ENCODE measurements at places on chromosomes 6 and 20.
A peak's percentile ranks its signal among the peaks of the same experiment; 100 is the strongest.

DNA sequence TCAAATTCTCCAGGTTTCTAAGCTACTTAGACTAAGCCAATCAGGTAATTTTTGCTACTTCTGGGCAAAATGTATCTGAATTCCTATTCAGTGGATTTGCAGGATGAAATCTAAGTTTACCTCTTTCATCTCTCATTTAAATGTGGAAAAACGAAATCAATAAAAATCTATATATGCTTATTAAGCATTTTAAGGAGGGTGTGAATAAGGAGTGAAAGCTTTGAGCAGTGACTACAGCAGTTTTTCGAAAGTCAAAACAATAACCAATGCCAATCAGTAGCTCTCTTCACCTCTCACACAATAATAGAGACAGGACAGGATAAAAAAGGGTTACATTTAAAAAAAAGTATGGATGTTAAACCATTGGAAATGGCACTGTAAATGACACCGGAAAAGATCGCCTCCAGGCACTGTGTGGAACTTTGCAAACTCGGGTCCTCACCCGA lies 476 bp upstream of the BCKDHB start:
- no peak for DNase-seq

- DNase-seq, result no peak
These were observed 23.5 kb downstream of the TM9SF4 start for GRCh38 chr20:32132911-32133549.

DNA sequence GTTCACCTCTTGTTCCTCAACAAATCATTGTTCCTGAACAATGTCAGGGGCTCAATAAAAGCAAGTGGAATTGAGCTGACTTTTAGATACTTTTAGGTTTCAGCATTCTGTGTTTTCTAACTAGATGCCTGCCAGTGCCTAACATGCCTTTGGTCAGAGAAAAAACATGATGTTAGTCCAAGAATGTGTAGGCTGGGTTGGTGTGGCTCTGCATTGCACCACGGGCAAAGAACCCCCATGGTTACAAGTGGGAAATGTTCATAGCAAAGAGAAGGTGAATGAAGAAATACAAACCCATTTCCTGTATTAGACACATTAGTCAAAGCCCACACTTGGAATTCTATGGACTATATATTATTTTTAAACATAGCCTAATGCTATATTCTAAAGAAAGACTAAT lies 193.3 kb downstream of the TMEM200A start:
- DNase-seq, result no peak

DNA sequence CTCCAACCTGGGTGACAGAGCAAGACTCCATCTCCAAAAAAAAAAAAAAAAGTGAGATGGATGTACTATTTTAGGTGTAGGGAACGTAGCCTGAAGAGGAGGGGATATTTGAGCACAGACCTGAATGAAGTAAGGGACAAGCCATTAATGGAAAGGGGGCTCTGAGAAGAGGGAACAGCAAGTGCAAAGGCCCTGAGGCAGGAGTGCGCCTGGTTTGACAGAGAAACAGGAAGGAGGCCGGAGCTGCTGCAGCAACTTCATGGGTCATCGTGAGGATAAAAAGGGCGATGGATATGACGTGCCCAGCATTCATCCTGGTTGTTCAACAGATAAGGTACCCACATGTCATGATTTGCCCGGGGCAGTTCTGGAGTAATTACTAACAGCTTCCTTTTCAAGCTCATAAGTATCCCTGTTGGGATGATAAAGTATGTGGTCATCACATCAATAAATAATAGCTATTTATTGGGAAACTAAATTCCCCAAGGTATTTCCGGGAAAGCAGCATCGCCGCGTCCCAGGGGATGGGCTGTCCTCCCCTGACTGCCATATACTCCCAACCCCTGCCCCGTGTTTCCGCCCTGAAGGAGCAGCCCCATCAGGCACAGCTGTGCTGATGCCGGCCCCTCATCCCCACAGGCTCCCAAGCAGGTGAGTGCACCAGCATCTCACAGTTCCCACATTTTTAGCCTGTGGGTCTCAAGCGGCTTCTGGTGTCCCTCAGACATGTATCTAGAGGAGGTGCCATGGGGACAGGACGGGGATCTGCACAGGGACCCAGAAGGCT lies 43.4 kb downstream of the DLGAP4 start:
- DNase-seq, result no peak

- no peak for DNase-seq
These were observed 117.5 kb upstream of the QKI start for GRCh38 chr6:163296835-163297519.

GRCh38 chr6:133436652-133437051 lies 195.5 kb downstream of the EYA4 start:
- no peak for DNase-seq

DNA sequence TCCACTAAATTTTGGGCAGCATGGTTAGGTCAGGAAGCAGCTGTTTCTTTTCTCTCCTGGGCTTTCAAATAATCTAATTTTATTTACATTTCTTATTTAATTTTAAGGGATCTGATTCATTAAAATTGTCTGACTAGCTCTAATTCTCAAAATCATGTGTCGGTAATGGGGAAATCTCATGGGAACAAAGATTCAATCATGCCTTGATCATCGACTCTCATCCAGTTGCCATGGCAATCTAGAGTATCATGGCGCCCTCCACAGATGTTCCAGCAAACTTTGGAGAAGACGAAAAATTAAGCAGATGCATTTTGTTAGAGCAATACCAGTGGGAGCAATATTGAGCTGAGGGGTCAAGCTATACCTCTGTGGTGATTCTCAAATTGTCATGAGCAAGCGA lies 358.0 kb upstream of the CDH4 start:
- no peak for DNase-seq

- no peak for DNase-seq
These were observed 67.5 kb downstream of the MTHFD1L start for GRCh38 chr6:150932996-150933395.

- DNase-seq, result no peak
These were observed 152.0 kb upstream of the ECI2 start for GRCh38 chr6:4287372-4287771.

DNA sequence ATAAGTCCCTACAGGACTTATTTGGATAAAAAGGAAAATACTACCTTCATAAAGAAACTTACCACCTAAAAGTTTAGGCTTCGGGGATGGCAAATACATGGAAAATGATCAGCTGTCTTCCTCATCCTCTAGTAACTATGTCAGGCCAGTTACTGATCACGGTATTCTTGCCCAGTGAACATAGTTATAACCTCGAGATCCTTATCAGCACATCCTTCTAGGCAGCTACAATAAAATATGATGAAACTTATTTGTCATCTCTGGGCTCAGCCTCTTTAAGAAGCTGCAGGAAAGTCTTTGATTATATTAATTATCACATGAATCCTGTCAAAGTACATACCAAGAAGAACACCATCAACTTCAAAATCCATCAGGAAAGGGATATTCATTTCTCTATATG lies 41.8 kb downstream of the SF3B5 start:
- DNase-seq, result peak; percentile 15

GRCh38 chr6:34061348-34061747 lies 84.5 kb downstream of the GRM4 start:
- DNase-seq, result no peak

GRCh38 chr20:29878281-29878741 lies 1379.2 kb upstream of the DEFB115 start:
- DNase-seq, result no peak

DNA sequence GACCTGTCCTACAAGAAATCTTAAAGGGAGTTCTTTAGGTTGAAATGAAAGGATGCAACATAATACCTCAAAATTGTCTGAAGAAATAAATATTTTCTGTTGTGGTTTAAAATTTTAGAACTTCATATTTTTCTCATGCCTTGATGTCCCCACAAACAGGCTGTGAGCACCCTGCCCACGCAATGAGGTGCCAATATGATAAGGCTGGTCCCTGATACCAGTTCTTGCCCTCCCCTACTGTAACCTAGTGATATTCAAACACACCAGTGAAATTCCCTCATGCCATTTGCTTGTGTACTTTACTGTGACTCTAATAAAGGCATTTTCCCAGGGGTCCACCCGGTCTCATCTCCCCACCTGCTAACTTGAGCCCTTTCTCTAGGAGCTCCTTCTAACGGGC lies 67.3 kb upstream of the SIRPG start:
- no peak for DNase-seq

- DNase-seq, result no peak
These were observed 167.3 kb downstream of the ARHGAP18 start for GRCh38 chr6:129542705-129543104.

GRCh38 chr6:69795469-69796072 lies 1.2 kb downstream of the LMBRD1 start:
- DNase-seq, result peak; percentile 13

DNA sequence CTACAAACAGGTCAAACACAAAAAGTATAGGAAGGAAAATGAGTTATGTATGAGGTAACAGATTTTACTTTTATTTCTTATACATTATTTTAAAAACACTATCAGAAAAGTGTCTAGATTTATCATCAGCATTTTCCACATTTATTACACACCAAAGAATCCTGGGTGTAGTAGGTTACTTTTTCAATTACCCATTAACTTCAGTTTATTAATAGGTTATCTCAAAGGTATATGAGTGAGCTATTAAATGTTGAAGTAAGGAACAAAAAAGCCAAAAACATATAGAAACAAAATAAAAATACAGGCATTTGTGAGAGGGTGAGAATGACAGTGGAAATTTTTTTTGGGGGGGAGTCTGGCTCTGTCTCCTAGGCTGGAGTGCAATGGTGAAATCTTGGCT lies 150.5 kb downstream of the SIM1 start:
- no peak for DNase-seq

DNA sequence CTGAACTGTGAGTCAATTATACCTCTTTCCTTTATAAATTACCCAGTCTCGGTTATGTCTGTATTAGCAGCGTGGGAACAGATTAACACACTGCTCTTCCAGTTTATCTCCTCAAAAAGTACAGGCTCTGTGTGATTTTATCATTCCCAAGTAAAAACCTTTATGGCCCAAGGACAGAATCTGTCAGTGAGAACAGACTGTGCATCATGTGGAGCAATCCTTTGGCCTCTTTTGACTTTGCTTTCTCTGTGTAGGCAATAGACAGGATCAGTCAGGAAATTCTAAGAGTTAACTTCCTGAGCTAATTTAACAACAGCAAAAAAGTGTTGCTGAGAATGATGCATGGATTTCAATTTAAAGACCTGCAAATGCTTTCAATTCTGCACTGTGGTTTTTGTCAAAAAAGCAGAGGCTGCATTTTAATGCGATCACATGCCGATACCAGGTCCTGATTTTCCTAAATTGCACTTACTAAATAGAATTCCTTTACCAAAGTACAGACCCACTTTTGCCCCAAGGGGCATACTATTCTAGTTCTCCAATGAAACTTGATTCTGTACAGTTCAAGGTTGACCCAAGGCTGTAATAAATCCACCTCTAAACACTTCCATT lies 246.7 kb upstream of the MARCKS start:
- DNase-seq, result no peak

DNA sequence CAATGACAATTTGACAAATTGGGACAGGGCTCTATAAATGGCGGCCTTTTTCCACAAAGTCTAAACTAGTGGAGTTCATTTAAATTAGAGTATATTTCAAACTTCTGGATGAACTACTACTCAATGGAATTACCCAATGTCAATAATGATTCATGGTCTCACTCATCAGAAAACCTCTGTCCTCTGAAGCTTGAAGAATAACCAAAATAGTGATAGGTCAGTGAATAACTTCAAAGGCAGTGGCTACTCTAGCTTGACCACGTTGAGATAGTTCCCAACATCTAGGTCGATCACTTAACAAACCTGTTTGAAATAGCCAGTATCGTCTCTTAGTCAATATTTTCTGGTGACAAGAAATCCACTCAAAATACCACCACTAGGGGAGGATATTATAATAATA lies 197.6 kb downstream of the HDGFL1 start:
- DNase-seq, result no peak

GRCh38 chr20:4555188-4555890 lies 166.4 kb upstream of the PRND start:
- DNase-seq, result no peak

DNA sequence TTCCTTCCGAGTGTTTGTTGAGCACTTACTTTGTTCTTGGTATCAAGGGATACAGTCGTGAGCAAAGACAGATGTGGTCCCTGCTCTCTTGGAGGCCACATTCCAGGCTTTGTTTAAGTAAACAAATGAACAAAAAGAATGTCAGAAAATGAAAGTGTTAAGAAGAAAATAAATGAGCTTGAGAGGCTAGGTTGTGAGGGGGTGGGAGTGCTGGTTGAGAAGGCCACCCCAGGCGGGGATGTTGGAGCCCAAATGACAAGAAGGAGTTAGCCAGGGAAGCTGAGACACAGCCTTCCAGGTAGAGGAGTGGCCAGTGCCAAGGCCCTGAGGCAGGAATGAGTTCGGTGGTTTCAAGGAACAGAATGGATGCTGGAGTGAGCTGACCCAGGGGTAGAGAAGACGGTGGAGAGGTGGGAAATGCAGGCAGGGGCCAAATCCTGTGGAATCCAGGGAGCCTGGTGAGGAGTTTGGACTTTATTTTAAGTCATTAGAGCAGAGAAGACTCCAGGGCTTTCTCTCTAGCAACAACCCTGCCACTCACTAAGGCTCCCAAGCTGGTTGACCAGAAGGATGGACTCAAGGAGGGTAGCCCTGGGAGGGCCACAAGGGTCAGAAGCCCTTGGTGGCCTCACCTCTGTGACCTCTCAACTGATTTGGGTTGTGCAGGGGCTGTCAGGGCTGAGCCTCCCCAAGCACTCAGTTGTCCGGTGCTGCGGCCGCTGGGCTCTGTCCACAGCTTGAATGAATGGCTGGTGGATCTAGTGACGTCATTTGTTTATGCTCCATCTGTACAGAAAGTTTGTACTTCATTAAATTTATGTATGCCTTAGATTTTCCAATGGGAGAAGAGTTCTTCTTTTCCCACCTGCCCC lies 66.0 kb upstream of the STX16 start:
- no peak for DNase-seq

DNA sequence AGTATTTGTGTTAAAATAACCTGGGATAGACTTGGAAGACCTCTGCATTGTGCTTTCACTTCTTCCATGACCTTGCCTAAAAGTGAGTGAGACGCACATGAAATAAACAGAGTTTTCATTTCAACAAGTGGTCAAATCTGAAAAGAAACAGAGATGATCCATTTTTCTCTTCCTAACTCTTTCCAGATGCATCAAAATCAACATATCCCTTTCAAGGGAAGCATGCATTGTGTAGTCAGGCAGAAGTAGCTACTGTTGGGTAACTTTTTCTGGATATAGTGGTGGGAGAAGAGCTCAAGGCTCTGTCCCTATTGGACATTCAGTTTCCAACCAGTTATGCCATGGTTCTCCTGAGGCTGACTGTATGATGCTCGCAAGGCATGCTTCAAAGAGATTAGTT lies 233.0 kb upstream of the JAG1 start:
- DNase-seq, result no peak

- no peak for DNase-seq
These were observed 34.3 kb downstream of the RNF24 start for GRCh38 chr20:3981132-3981452.
